NCI-H1417 (cell line): ENCODE measurements at places on chromosomes 12 and 14.

GRCh38 chr14:38053666-38054065 lies 154.0 kb upstream of the SSTR1 start:
- no peak for DNase-seq

DNA sequence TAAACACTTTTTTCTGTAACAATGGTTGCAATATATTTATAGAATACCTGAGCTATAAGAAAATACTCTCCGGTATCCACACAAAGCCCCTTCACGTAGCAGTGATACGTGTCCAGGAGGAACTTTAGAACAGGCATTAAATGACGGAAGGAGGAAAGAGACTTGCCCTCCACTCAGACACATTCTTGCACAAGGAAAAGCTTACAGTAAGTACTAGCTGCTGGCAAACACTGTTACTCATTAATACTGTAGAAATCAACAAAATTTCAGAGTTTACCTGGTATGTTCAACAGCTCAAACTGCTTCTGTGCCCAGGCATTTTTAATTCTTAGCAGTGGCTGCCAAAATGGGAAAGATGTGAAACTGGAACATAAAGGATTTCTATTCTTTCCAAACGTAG lies 41.7 kb downstream of the PRKD1 start:
- DNase-seq = no peak

DNA sequence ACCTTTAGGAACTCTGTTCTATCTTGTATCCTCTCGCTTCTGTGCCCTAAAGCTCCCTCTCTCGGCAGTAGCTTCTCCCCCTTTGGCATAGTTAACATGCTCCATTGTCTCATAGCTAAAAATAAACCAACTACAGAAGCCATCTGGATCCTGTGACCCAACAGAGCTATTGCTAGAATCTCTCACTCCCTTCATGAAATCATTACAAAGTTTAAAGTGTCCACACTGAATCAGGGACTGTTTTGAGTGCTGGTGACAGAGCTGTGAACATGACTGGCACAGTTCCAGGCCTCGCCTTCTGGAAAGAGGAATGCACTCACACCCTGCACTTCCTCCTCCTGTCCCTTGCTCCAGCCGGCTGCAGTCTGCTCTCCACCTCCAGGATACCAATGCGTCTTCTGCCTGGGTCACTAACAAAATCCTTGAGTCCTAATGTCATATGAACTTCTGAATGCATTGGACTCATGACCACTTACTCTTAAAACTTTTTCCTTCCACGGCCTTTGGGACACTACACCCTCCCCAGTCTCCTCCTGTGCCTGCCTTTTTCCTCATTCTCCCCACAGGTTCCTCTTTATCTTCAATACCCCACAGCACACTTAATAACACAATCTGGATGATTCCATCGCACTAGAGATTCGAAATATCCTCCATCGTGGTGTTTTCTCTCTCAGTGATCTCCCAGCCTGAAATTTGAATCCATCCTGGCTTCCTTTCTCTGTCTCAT lies 13.2 kb downstream of the PLBD1 start:
- DNase-seq = peak; percentile 29

- DNase-seq = no peak
Observed at GRCh38 chr14:71538938-71539649, 393.1 kb upstream of the RGS6 start.

- peak; percentile 10 for DNase-seq
Observed at GRCh38 chr14:73877790-73878189, 8.9 kb upstream of the ZNF410 start.

DNA sequence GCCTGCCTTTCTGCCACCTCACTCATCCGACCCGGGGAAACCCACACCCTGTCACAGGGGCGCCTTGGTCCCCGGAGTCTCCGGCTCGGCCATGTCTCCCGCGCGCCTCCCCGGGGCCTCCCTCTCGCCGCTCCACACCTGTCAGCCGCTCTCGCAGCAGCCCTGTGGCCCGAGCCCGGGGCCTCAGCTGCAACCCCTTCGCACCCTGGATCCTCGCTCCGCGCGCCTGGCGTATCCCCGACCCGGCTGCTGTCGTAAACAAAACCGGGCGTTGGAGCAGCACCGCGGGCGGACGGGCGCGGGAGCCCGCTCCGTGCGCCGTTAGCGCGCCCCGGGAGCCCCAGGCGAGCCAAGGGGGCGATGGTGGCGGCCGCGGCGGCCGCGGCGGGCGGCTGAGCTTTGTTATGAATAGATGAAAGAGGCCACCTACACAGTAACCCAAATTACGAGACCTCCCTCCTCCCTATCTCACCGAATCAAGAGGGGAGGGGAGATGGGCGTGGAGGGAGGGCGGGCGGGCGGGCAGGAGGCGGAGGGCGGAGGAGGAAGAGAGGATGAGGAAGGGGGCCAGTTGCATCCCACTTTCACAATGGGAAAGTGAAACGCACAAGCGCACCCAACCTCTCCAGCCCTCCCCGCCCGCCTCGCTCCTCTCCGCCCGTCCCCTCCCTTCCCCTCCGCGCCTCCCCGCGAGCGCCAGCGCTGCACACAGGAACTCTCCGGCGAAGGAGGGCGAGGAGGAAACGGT lies at the start of gene PLXNC1:
PLXNC1 (plus strand) TSS at position 587 of the 748 bp plus-strand sequence. CDS start 395 bp downstream, outside the sequence.
- DNase-seq = peak; percentile 57

DNA sequence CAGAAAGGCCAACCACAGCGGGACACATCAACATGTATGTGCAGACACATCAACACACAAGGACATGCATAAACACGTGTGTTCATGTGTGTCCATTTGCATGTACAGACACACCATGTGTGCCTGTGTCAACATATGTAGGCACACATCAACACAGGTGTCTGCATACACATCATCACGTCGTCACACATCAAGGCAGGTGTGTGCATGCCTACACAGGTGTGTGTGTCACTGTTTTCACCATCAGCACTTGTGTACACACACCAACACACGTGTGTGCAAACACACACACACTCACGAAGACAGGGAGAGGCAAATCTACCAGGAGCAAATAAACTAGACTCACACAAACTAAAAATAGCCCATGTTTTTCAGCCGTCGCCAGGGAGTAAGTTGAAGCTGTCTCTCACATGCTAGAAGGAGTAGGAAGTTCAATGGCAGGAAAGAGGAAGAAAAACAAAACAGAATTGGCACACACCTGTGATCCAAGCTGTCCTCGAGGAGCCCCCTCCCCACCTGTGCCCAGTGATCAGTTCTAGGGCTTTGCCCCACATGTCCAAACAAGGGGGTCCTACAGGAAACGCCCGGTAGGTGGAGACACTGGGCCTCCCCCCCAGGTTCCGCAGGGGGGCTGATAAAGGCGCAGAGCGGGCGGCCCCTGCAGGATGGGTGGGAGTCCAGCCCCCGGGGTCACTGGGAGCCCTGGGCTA lies 7.4 kb downstream of the SCARB1 start:
- no peak for DNase-seq

GRCh38 chr14:100434911-100435438 lies 111.8 kb downstream of the SLC25A47 start:
- DNase-seq = no peak

- peak; percentile 29 for DNase-seq
Observed at GRCh38 chr14:62138593-62138992, 376.4 kb downstream of the SNAPC1 start.

DNA sequence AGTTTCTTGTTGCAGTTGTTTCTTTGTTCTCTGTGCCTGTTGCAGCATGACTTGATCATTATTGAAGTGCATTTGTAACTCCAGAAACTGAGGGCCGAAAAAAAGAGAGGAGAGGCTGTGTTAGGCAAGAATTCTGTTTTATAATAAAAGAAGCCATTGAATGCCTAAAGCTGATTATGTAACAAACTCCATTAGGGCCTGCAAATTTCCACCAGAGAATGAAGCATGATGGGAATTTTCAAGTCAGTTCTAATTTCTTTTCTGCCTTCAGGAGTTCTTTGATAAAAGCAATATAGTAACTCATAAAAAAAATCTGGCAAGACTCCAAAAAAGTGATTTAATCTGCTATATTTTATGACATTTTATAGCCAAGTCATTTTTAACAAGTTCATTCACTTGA lies 156.7 kb upstream of the RASSF8 start:
- no peak for DNase-seq

GRCh38 chr12:15650399-15651128 lies 138.6 kb downstream of the EPS8 start:
- no peak for DNase-seq

GRCh38 chr12:120215357-120215735 lies 14.4 kb upstream of the RPLP0 start:
- DNase-seq = no peak

GRCh38 chr12:19045426-19045825 lies 84.1 kb upstream of the PLEKHA5 start:
- DNase-seq = no peak

GRCh38 chr12:100391856-100392255 lies 35.0 kb downstream of the SLC17A8 start:
- DNase-seq = peak; percentile 51

GRCh38 chr14:71651228-71651627 lies 281.0 kb upstream of the RGS6 start:
- no peak for DNase-seq

DNA sequence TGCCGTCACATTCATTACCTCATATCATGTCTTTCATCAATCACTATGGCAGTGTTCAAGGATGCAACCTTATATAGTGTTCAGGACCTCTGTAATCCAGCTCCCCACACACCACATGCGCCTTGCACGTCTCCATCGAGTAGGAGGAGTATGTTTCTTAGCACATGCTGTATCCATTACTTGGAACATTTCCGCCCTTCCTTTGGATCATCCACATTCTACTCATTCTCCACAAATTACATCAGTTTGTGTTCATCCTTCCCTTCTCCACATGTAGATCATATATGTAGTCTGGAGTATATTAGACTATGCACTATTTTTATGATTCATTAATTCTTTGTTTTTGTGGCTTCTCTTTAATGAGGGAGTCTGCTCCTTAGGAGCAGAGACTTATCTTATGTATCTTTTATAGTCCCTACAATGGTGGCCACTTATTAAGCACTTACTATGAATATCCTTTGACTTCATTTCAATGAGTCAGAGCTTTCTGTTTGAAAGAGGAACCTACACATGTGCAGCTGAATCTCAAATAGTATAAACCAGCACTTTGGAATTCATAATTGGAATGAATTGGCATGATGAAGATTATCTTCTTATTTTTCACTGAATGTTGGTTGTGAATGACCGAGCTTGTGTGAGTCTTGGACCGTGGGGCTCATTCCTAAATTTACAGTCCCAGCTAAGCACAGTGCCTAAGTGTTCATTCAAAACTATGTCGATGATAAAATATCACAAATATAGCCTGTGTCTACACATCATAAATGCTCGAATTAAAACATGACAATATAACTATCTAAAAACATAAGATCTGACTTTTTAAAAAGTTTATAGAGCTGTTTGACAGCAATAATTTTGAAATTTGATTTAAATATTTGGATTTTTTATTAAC lies 30.2 kb upstream of the NPAS3 start:
- DNase-seq = no peak

DNA sequence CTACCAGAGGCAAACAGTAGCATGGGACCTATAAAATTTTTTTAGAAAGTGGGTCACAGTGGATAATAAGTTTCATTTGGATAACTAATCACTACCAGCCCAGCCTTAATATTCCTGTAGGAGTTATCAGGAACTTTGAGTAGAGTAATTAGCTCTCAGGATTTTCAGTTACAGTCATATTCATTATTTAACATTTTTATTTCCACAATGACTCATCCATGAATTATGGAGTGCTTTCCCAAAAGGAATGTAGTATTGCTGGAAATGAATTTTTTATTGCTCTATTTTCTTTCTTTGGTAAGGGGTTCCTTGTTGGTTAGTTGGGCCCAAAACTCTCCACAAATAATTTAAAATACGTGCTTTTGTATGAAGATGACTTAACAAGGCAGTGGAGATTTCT lies 53.7 kb downstream of the ERC1 start:
- no peak for DNase-seq

DNA sequence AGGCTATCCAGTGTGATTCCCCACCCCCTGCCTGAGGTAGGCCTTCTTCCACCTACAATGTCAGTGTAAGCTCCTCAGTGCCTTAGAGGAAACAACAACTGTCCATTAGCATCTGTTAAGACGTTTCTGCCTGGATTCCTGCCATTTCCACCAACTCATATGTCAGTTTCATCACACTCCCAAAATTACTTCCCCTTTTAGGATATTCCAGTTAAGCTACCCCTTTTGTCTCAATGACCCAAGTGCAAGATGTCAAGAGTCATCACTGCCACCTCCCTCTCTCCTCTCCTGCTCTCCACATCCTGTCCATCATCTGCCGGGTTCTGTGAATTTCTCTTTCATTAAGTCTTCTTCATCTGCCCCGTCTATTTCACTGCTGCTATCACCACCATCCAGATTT lies 189.4 kb downstream of the DPF3 start:
- DNase-seq = no peak

DNA sequence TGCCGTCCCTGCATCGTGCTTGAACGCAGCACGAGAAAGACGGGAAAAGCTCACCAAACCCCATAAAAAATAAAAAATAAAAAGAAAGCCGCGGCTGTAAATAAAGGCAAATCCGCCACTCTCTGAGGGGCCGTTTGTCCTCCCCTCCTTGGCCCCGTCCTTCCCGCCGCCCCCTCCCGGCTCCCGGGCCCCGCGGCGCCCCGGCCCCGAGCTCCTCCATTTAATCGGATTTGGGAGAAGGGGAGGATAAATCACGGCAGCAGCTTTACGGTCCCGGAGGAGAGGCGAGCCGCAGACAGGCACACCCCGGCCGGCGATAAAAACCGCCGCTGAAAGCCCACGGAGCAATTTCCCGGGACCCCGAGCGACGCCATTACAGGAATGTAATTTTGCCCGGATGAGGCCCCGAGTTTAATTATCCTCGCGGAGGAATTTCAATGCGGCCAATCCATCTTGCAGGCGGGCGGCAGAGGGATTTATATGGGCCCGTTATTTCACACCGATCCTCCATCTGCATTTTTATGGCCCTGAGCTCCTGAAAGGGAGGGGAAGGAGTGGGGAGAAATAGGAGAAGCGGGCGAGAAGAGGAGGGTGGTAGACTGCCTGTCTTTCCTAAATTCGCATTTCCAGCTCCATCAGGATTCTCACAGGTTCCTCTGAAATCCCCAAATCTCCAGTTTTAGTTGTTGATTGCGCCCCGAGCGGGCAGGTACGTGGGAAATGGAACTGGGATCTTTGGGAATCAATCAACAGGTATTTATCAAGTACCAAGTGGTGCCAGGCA lies 1.3 kb upstream of the ATP5MC2 start:
- peak; percentile 77 for DNase-seq

DNA sequence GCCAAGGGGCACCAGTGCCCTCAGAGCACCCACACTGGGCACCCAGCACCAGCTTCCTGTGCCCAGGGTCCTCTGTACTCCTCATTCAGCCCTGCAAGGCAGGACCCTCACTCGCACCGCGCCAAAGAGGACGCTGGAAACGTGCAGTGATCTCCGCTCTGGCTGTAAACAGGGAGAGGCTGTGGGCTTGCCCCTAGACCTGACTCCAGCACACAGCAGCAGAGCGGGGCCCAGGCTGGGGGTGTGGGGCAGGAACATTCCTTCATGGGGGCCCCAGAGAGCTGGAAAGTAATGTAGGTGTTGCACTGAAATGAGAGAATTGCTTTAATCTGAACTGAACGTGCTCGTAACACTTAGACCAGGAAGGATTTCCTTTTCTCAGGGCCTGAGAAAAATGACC lies 5.0 kb upstream of the BRF1 start:
- DNase-seq = no peak

GRCh38 chr14:104917993-104918392 lies 6.7 kb upstream of the PLD4 start:
- DNase-seq = no peak
